NCI-H524 (cell line): ENCODE measurements at places on chromosomes 6 and 20.

DNA sequence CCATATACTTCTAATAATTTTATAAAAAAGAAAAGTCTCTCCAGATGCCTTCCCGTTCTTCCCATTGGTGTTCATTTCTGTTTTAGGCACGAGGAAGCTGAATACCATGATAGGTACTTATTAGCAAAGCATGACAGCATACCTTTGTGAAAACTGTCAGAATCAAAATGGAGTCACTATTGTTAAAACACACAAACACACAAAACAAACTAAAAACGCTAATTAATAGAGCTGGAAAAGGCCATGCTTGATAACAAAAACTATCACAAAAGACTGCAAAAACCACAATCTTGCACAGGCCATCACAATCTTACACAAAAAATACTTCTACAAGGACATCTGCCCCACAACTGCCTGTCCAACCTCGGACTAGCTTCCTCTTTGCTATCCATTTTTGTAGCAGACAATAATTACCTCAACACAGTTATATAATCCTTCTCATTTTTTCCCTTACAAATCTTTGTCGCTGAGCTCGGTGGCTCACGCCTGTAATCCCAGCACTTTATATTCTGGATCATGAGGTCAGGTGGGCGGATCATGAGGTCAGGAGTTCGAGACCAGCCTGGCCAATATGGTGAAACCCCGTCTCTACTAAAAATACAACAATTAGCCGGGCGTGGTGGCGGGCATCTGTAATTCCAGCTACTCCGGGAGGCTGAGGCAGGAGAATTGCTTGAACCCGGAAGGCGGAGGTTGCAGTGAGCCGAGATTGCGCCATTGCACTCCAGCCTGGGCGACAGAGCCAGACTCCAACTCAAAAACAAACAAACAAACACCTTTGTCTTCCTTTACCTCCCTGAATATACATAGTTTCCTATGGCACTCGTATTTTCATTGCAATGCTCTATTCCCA lies 3.2 kb upstream of the ABT1 start:
- no peak for DNase-seq

DNA sequence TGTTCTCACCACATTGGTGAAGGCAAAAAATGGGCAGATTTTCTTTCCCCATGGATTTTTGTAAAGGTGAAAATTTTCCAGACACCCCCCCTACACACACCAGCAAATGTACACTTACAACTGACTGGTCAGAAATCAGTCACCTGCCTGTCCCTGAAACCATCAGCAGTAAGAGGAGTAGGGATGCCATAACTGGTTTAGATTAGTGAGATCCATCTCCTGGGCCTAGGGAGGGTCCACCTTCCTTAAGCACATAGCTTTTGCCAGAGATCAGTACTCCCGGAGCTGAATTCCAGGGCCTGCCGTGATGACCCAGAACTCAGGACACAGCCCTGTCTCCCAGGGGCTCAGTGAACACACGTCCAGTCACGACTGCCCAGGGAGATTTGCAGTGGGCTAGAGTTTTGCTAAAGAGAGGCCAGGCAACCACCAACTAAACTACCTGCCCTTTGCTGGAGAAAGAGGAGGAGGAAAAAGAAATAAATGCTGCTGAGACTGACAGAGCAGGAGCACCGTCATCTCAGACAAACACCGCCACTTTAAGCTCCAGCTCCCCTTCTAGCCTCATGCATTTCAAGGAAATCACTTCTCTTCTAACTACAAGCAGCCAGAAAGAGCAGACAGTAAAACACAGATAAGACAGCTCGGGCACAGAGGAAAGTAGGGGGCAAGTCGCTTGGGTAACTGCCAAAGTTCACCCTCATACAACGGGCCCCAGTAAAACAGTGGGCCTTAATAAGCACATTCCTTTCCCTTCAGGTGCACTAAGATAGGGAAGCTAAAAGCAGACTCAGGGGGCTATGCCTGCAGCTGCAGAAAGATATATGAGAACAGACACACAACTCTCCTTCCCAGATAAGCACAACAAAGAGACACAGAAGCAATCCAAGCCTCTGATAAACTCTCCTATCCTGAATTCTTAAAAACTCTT lies 82.6 kb upstream of the SPTLC3 start:
- DNase-seq: no peak

- no peak for DNase-seq
These were observed 8.0 kb upstream of the IDH3B start for GRCh38 chr20:2671977-2672376.

DNA sequence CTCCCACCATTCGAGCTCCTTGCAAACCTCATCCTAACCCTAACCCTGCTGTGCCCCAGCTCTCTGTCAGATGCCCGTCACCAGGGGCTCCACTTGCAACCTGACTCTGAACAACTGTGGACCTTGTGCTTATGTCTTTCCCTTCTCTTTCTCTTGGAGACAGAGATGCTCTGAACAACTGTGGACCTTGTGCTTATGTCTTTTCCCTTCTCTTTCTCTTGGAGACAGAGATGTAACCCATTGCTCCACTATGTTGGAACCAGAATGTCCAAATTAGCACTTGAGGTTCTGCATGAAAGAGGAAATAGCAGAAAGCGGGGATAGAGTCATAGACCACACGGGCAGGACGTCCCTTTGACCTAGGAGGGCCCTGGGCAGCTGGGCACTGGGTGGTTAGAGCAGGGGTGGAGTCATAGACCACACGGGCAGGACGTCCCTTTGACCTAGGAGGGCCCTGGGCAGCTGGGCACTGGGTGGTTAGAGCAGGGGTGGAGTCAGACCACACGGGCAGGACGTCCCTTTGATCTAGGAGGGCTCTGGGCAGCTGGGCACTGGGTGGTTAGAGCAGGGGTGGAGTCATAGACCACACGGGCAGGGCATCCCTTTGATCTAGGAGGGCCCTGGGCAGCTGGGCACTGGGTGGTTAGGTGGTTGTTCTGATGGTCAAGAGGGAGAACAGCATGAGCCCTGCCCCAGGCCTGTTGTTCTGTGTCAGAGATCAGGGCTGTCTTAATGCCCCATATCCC lies 22.2 kb downstream of the PCMTD2 start:
- no peak for DNase-seq

DNA sequence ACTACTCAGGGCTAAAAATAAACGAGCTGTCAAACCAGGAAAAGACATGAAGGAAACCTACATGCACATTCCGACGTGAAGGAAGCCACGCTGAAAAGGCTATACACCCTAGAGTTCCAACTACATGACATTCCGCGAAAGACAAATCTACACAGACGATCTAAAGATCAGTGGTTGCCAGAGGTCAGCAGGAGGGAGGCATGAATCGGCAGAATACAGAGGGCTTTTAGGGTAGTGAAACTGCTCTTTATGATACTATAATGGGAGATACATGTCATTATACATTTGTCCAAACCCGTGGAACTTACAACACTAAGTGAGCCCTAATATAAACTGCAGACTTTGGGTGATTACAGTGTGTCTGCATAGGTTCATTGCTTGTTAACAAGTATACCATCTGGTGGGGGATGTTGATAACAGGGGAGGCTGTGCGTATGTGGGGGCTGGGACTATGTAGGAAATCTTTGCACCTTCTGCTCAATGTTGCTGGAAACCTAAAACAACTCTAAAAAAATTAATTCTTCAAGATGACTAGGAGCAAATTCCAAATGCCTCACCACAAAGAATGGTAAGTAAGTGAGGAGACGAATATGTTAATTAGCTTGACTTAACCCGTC lies 132.2 kb upstream of the CDH4 start:
- DNase-seq: peak; percentile 13

GRCh38 chr6:96227135-96227534 lies 211.4 kb downstream of the FUT9 start:
- no peak for DNase-seq

GRCh38 chr6:34865107-34865506 lies 22.7 kb downstream of the TAF11 start:
- no peak for DNase-seq

GRCh38 chr20:6142348-6142993 lies 19.6 kb upstream of the FERMT1 start:
- DNase-seq: peak; percentile 43

- DNase-seq: no peak
These were observed 19.5 kb downstream of the NDUFAF4 start for GRCh38 chr6:96878143-96878542.

GRCh38 chr20:9068233-9068801 lies 570 bp upstream of the PLCB4 start:
- DNase-seq: peak; percentile 81

DNA sequence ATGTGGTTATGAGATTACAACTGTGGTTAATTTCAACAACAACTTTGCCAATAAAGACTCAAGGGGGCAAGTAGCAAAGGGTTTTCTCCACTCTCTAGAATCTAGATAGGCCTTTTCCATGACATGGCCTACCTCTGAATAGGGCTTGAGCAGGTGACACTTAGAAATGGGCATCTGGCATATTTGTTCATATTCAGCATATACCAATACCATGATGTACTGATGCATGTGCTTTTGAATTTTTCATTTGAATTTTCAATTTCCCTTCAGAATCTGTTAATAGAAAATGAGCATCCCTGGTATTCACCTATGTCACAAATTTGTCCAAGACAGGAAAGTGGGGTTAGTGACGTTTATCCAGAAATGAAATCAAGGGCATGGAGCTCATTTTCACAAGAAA lies 757.5 kb upstream of the NRSN1 start:
- DNase-seq: no peak

DNA sequence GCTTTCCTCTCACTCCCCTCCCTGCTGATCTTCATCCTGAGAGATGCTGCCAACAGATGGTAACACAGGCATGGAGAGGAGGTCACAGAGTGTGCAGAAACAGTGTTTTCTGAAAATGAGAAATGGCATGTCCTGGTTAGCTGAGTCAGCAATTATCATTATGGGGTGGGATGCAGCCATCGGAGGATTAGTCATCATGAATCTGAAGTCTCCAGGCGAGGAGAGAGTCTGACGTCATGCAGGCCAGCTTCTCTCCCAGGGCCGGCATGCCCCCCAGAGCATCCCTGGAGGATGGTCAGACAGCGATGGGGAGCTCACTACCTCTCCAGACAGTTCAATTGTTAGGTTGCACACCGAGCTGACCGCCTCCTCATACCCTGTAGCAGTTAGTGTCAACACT lies 4.7 kb upstream of the GTSF1L start:
- no peak for DNase-seq

DNA sequence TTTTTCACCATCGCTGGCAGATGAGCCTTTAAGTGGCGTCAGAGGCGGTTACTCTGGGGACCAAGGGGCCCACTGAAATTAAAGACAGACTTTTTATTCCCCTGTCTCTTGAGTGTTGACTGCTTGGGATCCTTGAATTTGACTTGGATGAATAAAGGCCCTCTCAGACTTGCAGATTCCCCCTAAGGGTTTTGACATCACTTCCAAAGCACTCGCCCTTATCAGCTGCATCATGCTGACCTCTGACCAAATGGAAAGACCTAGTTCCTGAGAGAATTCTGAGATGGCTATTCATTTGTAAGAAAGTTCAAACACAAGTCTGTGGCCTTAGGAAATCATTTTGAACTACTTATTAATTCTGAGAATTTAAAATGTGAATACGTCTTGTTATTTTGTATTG lies 13.5 kb upstream of the MOXD1 start:
- DNase-seq: no peak

DNA sequence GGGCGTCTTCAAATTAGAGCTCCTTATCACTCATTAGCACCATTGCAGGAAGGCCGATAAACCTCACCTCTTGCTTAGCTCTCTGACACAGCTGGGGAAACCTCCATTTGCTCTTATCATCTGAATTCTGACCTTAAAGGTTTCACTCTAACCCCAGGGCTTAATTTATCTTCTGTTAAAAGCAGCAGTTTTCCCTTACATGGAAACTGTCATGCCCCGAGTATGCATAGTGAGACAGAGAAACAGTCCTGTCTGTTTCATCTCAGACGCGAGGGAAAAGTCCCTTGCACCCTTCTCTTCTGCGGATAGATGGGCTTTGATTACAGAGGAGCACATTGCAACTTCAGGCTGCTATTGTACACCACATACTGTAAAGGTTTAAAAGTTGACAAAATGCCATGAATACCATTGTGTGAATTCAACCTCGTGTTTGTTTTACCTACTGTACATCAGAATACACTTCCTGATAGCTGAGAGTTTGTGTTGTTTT lies 191.5 kb upstream of the BMP2 start:
- DNase-seq: no peak

DNA sequence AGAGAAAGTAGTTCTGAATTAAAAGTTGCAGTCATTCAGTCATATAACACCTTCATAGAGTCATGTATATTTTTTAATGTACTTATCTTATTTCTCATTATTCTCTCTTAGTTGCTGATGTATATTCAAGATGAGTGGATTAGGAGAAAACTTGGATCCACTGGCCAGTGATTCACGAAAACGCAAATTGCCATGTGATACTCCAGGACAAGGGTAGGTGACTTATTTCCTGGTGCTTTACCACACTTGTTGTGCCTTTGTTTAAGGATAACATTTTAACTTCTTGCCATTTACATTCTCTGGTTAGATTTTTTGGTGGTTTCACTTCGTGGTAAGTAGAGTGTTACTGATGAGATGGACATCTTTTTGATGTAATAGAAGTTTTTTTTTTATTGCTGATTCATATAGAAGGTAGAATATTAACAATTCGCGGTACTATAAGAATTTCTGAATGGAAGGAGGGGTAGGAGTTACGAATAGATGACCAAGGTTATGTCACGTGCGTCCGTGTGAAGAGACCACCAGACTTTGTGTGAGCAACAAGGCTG lies 120.5 kb downstream of the NCOA3 start:
- DNase-seq: no peak

GRCh38 chr6:141326925-141327324 lies 805.8 kb upstream of the GJE1 start:
- DNase-seq: no peak

DNA sequence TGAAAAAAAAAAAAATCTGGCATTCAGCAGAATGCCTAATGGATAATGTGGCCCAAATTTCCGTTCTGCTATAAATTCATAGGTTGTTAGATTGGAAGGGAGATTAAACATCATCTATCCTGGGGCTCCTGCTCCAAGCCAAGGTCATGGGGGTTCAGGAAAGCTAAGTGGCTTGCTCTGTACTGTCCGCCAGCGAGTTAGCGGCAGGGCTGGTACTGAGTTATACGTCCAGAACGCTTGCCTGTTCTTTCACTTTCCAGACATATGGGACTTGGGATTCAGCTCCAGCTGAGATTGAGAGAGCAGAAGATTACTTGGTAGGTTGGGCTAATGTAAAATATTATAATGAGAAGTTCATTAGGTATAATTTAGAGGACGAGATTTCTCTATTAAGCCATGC lies 858 bp downstream of the RWDD1 start:
- peak; percentile 11 for DNase-seq

DNA sequence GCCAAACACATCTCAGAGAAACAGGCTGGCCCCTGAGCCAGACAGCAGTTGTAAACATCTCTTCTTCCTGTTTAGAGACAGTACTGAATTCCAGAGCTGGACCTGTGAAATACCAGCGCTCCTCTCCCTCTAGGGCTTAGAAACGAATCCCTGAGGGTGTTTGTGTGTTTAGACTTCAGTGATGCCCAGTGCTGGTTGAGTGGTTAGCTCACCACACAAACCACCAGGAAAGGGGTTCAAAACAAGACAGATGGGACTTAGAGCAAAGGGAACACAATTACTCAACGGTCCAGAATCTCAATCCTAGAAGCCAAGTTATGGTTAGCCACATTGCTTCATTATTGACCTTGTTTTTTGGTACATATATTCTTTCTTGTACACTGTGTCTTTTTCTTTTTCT lies 108.7 kb upstream of the TMEM170B start:
- no peak for DNase-seq

- no peak for DNase-seq
These were observed 153.8 kb downstream of the UNC5CL start for GRCh38 chr6:40885139-40885774.
